ENCODE measurements at places on chromosomes 6 and 20. TPM values are rescaled to one million over a fixed set of nuclear protein-coding genes. Genes with fewer than 3 reads are reported as not detected.

GRIK2 gene
- 0.58 TPM for total RNA-seq

EZR gene
- total RNA-seq = 67.9 TPM

GNRH2 gene
- 1.2 TPM for total RNA-seq

KCNK16 gene
- not detected for total RNA-seq

SLC22A23 gene
- 7.7 TPM for total RNA-seq

FILIP1 gene
- 2.7 TPM for total RNA-seq

NRM gene
- 14.1 TPM for total RNA-seq

SLC35A1 gene
- 22.6 TPM for total RNA-seq

SLC35D3 gene
- total RNA-seq = not detected

PPP1R16B gene
- 0.92 TPM for total RNA-seq

SSTR4 gene
- not detected for total RNA-seq

PNPLA1 gene
- total RNA-seq = not detected

GRCh38 chr6:11433860-11434259 lies 103.7 kb upstream of the TMEM170B start:
- no peak for DNase-seq
- no peaks in the 10 kb centered on the region for H3K36me3 ChIP-seq
- no peaks in the 10 kb centered on the region for H3K27me3 ChIP-seq
- H3K27ac ChIP-seq = no peak overlapping the region

- no peak overlapping the region for H3K27ac ChIP-seq
- no peaks in the 10 kb centered on the region for H3K4me1 ChIP-seq
- no peak for DNase-seq
- no peaks in the 10 kb centered on the region for H3K27me3 ChIP-seq
Observed at GRCh38 chr20:20835897-20836296, 123.5 kb upstream of the RALGAPA2 start.

DNA sequence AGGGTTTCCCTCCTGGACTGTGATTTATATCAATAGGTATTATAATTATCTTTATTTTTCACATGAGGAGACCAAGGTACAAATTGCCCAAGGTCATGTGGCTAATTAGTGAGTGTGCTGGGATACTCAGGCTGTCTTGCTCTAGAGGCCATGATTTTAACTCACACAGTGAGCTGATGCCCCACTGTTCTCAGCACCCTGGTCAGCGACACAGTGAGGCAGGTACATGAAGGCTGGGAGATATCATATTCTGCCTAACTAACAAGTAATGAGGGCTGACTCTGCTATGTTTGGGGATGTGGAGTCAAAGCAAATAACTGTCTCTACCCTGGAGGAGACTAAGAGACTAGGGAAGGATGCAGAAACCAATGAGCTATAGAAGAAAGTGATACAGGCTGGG lies 501.1 kb downstream of the PTPRT start:
- no peaks in the 10 kb centered on the region for H3K36me3 ChIP-seq
- H3K27me3 ChIP-seq = no peaks in the 10 kb centered on the region
- no peak for DNase-seq
- no peak overlapping the region for H3K27ac ChIP-seq
- no peak overlapping the region for H3K4me3 ChIP-seq

DNA sequence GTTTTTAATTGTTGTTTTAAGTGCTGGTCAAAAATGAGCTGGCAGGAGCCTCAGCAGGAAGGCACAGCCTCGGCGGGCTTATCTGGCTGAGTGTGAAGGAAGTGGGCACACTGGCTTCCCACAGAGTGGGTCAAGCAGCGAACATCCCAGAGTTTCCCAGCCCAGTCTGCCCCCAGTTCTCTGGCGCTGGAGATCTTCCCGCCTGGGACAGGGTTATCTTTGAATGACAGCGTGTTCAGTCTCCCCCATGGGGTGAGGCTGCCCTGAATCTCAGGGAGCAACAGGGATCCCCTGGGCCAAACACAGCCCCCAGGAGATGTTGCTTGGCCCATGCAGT lies 122.2 kb upstream of the PTPN1 start:
- H3K4me3 ChIP-seq = no peak overlapping the region
- no peak overlapping the region for H3K27ac ChIP-seq
- H3K36me3 ChIP-seq = no peaks in the 10 kb centered on the region
- no peaks in the 10 kb centered on the region for H3K4me1 ChIP-seq
- no peaks in the 10 kb centered on the region for H3K27me3 ChIP-seq
- no peak for DNase-seq

- no peak overlapping the region for H3K4me3 ChIP-seq
- H3K36me3 ChIP-seq = no peaks in the 10 kb centered on the region
- DNase-seq = no peak
- H3K27ac ChIP-seq = no peak overlapping the region
Observed at GRCh38 chr6:132494954-132495353, 18.0 kb downstream of the STX7 start.

GRCh38 chr6:163254341-163254835 lies 160.1 kb upstream of the QKI start:
- H3K27ac ChIP-seq = no peak overlapping the region
- no peaks in the 10 kb centered on the region for H3K27me3 ChIP-seq
- H3K4me1 ChIP-seq = no peaks in the 10 kb centered on the region
- H3K36me3 ChIP-seq = no peaks in the 10 kb centered on the region
- H3K4me3 ChIP-seq = no peak overlapping the region

GRCh38 chr6:6766230-6766905 lies 177.8 kb downstream of the LY86 start:
- no peaks in the 10 kb centered on the region for H3K27me3 ChIP-seq
- peaks cover 1% of the 10 kb centered on the region for H3K4me1 ChIP-seq
- no peak for DNase-seq
- no peak overlapping the region for H3K27ac ChIP-seq
- no peak overlapping the region for H3K4me3 ChIP-seq

DNA sequence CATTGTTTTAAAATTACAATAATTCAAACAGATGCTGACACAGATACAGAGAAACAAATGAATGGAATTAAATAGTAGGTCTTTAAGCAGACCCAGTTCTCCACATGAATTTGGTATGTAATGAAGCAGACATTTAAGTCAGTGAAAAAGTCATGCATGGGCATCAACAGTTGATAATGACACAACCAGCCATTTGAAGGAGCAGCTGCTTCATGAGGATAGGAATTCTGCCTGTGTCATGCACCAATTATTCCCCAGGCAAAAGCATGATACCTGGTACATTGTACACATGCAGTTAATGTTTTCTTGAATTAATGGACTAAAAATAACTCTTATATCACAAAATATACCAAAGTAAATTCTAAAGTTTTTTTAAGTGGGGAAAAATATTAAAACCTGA lies 11.2 kb upstream of the HEY2 start:
- H3K4me1 ChIP-seq = no peaks in the 10 kb centered on the region
- H3K36me3 ChIP-seq = no peaks in the 10 kb centered on the region
- no peak for DNase-seq
- no peak overlapping the region for H3K4me3 ChIP-seq
- H3K27ac ChIP-seq = no peak overlapping the region
- H3K27me3 ChIP-seq = no peaks in the 10 kb centered on the region

DNA sequence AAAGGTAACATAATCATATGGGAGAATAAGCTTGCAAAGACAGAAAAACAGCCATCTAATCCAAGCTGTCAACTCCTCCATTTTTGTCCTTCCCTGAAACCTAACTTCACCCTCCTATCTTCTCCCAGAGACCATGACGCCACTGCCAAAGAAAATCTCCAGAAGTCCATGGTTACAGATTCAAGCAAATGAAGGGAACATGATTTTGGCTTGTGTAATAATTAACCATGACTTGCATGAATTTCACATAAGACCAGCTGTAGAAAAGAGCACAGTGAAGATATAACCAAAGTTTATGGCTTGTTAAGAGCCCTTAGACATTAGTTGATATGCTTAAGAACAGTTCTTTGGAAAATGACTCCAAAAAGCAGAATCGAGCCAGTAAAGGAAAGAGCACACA lies 342.1 kb upstream of the NRSN1 start:
- no peak overlapping the region for H3K27ac ChIP-seq
- H3K4me1 ChIP-seq = no peaks in the 10 kb centered on the region
- no peaks in the 10 kb centered on the region for H3K36me3 ChIP-seq
- no peak for DNase-seq
- H3K27me3 ChIP-seq = no peaks in the 10 kb centered on the region
- no peak overlapping the region for H3K4me3 ChIP-seq

DNA sequence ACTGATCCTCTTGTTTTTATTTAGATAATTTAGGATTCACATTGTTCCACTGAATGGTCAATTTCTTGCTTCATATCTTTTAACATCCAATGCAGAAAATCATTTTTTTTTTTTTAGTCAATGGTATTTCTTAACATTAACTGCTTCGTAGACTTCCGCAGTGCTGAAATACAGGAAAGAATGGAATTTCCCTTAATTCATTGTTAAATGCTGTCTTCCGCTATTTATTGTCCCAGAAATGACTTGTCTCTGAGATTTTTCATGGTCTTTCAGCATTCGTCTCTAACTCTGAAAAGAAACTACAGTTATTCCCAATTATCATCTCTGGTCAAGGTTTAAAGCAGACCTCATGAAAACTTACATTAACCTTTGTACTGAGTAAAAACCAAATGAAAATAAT lies 1029.1 kb upstream of the MANEA start:
- H3K27me3 ChIP-seq = no peaks in the 10 kb centered on the region
- no peak overlapping the region for H3K4me3 ChIP-seq
- no peak for DNase-seq
- H3K4me1 ChIP-seq = no peaks in the 10 kb centered on the region

GRCh38 chr6:74735304-74735703 lies 470.5 kb downstream of the COL12A1 start:
- no peak overlapping the region for H3K4me3 ChIP-seq
- H3K36me3 ChIP-seq = no peaks in the 10 kb centered on the region
- H3K27me3 ChIP-seq = no peaks in the 10 kb centered on the region

- no peaks in the 10 kb centered on the region for H3K36me3 ChIP-seq
- no peak overlapping the region for H3K4me3 ChIP-seq
- no peak overlapping the region for H3K27ac ChIP-seq
- no peak for DNase-seq
Observed at GRCh38 chr6:7532821-7533220, 8.7 kb upstream of the DSP start.

GRCh38 chr6:138086573-138087196 lies 20.5 kb downstream of the PERP start:
- H3K4me3 ChIP-seq = no peak overlapping the region
- no peaks in the 10 kb centered on the region for H3K4me1 ChIP-seq
- H3K27me3 ChIP-seq = no peaks in the 10 kb centered on the region
- no peaks in the 10 kb centered on the region for H3K36me3 ChIP-seq

DNA sequence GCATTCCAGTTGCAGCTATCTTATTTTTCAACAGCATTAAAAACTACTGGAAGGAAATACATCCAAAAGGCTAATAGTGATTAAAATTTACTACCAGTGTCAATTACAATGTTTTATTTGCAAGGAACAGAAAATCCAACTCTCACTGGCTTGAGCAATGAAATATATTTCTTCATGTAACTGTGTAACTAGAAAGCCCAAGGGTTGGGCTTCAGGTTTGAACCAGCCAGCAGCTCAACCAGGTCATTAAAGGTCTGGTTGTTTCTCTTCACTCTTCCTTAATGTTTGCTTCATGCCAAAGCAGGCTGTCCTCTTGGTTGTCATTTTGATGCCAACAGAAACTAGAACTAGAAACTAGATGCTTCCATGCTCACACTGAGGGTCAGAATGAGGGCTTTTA lies 437.7 kb downstream of the PLCB1 start:
- no peak overlapping the region for H3K27ac ChIP-seq
- H3K27me3 ChIP-seq = no peaks in the 10 kb centered on the region
- no peak for DNase-seq
- H3K4me1 ChIP-seq = no peaks in the 10 kb centered on the region
- H3K36me3 ChIP-seq = no peaks in the 10 kb centered on the region

DNA sequence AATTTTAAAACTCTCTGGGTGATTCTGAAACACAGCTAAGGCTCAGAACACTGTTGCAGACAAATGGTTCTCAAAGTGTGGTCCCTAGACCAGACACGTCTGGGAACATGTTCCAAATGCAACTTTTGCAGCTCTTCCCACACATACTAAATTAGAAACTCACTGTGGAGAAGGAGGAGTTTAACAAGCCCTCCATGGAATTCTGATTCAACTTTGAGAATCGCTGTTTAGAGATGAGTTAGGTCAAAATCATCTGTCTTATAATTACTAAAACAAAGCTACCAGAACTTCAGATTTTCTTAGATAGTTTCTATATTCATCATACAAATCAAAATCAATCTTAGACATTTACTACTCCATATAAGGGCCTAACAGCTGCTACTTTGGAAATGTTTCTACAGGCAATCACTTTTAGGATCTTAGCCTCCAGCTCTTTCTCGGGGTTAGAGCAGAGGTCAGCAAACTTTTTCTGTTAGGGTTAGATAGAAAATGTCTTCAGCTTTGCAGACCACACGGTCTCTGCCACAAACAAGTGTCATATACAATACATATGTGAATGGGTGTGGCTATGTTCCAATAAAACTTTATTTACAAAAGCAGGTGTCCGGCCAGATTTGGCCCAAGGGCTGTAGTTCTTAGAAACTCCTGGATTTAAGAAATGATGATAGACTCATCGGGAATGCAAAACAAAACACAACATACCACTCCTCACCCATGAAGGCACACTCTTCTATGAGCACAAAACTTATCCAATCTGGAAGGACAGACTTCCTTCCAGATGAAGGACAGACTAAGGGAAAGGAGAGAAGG lies 50.0 kb upstream of the ARHGAP18 start:
- H3K4me3 ChIP-seq = no peak overlapping the region
- H3K4me1 ChIP-seq = no peaks in the 10 kb centered on the region
- DNase-seq = no peak
- no peaks in the 10 kb centered on the region for H3K27me3 ChIP-seq

DNA sequence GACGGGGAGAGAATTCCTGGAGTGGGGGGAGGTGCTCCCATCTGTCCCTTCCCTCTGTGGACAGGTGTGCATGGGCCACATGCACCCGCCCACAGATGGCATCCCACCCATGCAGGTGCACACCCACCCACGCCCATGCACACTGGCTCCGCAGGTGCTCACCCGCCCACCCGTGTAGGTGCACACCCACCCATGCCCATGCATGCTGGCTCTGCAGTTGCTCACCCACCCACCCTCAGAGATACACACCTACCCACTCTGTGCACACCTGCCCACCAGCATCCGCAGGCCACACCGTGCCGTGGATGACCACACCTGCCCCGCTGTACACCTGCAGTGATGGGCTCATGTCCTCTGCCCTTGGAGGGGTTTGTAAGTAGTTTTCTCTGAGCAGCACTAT lies 132.0 kb downstream of the PHACTR3 start:
- H3K27ac ChIP-seq = no peak overlapping the region
- H3K4me1 ChIP-seq = no peaks in the 10 kb centered on the region

DNA sequence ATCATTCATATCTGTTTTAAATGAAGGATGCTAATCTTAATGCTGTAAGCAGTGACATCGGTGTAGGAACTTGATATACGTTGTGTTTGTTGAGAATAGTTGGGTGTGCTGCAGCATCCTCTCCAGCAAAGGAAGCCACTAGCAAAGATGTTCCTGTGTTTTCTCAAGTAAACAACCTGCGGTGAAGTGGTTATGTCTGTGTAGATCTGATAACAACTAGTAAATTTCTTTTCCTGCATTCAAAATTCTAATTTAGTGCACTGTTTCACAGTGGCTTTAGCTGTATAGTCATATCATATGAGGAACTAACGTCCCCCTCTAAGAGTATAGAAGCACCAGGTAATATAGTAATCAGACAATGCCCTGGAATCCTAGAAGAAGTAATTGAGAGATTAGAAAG lies 38.7 kb downstream of the NCOA7 start:
- H3K27me3 ChIP-seq = no peaks in the 10 kb centered on the region
- H3K36me3 ChIP-seq = no peaks in the 10 kb centered on the region
- peaks cover 2% of the 10 kb centered on the region for H3K4me1 ChIP-seq
- H3K27ac ChIP-seq = no peak overlapping the region
- H3K4me3 ChIP-seq = no peak overlapping the region
- no peak for DNase-seq

GRCh38 chr6:111494951-111495635 lies 12.1 kb upstream of the REV3L start:
- H3K4me3 ChIP-seq = no peak overlapping the region
- no peaks in the 10 kb centered on the region for H3K36me3 ChIP-seq
- peaks cover 2% of the 10 kb centered on the region for H3K4me1 ChIP-seq
- no peak overlapping the region for H3K27ac ChIP-seq
- DNase-seq = no peak
